ENCODE measurements at places on chromosomes 12 and 14.

GRCh38 chr12:10719482-10719881 is 3.6 kb downstream of the YBX3 start:
- no peak for DNase-seq

DNA sequence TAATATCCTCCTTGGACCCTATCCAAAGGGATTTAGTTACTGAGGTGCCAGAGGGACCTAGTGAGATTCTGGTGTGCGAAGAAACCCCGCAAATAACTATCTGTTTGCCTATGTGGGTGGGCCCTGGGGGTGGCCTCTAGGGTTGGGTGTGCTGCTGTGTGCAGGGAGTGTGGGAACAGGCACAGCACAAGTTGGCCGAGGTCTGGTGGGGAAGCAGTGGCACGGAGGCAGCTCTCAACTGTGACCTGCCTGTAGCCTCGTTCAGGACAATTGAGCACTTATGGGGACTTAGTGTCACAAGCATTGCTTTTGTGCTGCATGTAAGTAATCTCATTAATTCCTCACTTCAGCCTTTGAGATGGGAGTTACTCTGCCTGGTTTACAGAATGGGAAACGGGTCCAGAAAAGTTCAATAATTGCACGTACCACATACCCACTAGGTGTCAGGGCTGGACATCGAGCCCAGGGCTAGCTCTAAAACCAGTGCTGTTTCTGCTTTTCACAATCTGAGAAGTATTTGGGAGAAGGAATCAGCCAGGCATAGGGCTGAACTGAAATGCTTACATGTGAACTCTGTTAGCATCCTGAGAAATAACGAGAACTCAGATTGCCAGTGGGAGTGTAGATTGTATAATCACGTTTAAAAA is 58.8 kb downstream of the TECPR2 start:
- DNase-seq: no peak

GRCh38 chr14:64843548-64843947 is 36.2 kb downstream of the SPTB start:
- DNase-seq: no peak

GRCh38 chr14:100019156-100019744 is 46.0 kb upstream of the EVL start:
- DNase-seq: no peak

DNA sequence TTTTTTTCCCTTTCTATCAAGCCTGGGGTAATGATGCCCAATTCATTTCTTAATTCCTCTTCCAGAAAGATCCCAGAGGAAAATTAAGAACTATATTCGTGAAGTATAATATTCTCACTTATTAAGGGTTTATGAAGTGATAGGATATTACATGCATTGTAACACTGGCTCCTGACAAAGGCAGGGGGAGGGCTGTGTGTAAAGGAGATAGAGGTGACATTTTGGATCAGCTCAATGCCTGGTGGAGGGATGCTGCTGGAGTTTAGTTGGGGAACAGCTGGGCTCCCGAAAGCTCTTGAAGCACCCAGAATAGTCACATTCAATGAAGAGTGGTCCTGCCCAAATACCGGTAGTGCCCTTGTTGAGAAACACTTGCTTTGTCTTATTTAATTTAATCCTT is 774 bp downstream of the SERPINA11 start:
- DNase-seq: no peak

DNA sequence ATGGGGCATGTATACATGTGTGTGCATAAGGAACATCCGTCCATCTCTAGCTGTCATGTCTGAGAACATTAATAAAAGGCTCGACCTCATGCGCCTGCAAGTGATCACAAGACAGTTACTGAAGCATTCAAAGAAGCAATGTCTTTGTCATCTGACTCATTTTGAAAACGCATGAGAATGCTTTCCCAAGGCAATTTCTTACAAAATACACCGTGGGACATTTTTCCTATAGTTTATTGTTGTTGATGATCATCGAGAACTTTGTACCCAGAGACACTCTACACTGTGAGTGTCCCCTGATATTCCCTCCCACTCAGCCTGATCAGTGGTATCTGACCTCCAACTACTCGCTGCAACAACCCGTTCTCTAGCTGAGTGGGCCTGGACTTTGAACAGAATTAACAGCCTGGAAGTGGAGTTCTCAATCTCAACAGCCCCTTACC is 68.1 kb downstream of the ETV6 start:
- DNase-seq: no peak

DNA sequence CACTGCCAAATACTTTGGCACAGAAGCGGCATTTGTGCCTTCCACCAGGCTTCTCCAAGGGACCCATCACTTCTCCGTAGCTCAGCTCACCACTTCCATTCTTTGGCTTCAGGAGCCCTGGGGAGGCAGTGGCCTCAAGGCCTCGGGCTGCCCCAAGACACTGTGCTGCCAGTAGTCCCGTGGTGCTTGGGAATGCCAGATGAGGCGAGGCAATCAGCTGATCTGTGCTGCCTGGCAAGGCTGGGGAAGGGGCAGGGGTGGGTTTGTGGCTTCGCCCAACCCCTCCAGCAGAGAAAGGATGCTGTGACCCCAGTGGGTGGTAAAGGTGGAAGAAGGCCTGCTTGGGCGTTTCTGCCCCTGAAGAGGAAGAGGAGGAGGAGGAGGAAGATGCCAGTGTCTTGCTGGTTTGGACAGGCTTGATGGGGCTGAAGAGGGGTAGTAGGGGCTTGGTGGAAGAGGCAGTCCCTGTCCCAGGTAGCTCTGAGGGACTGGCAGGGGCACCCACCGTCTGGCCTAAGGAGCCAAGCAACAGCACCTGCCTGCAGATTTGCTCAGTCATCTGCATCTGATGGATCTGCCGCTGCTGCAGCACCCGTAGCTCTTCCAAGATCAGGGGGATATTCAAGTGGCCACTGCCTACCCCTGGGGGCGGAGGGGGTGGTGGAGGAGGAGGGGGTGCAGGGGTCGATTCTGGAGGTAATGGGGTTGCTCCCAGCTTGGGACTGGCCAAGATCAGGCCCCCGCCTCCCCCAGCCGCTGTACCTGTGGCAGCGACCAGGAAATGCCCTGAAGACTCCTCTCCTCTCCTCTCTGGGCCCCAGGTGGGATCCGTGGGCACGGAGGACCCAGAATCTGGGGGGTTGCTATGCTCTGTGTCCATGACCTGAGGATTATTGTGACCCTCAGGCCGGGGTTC is 1.3 kb downstream of the SALL2 start:
- no peak for DNase-seq

DNA sequence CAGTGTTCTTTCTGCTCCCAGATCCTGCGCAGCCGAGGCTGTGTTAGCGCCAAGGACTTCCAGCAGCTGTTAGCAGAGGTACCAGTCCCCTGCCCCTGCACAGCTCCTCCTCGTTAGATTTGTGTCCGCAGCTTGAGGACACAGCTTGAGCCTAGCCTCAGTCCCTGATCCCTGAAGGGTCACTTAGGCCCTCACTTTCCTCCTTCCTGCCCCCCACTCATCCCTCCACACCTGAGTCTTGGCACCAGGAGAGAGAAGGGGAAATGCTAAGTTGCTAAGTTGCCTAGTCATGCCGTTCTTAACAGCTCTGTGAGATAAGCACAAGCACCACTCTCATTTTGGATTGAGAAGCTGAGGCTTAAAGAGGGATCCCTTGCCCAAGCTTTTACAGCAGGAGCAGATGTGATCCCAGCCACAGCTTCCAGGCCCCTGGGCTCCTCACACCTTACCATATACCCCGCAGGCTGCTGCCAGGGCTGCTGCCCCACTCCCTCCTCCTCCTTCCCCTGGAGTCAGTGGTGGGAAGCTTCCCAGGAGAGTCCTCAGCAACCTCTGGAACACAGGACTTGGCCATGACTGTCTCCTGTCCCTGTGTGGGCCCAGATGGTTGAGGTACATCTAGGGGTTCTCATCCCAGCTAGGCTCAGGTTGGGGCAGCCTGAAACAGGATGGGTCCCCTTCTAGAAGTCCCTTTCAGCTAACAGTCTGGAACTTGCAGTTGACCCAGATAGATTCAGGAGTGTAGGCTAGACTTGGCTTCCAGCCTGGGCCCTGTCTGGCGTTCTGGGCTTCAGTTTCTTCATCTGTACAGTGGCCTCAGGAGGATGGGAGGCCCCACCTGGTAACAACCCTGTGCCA is 975 bp downstream of the OGFOD2 start:
- DNase-seq: no peak

DNA sequence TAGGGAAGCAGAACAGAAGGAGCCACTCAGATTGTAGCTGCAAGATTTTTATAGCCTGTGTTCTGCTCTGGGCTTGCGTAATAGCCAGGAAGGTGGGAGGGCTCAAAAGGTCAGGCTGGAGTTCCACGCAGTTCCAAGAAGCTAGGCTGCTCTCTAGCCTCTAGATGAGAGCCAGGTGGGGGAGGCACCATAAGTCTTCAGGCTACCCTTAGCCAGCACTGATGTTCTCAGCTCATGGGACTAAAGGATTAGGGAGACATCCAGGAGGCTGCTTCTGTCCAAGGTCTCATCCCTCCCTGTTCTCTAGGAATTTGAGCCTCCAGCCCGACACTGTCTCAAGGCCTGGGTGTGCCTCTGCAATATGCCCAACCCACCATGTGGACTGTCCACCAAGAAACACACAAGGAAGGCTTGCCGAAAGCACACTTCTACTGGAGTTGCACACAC is 1.7 kb downstream of the LMBR1L start:
- no peak for DNase-seq

DNA sequence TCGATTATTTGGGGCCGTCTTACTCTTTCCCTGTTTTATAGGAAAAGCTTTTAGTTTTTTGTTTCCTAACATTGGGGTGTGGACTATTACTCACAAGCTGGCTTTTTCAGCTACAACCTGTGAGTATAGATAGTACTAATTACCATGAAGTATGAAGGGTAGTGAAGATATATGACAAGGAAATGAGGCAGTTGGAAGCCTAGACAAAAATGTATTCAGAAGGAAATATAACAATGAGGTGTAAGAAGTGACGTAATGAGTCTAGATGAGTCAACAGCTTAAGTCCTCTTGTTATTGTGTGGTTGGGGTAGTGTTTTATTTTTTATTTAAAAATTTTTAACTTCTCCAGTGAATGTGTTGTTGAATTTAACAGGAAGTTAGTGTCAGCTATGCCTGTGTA is 804.5 kb downstream of the NRXN3 start:
- no peak for DNase-seq

GRCh38 chr14:68788275-68788995 is 4.4 kb downstream of the ZFP36L1 start:
- DNase-seq: no peak

- no peak for DNase-seq
These were observed 921.2 kb upstream of the FOXG1 start for GRCh38 chr14:27845241-27845850.

DNA sequence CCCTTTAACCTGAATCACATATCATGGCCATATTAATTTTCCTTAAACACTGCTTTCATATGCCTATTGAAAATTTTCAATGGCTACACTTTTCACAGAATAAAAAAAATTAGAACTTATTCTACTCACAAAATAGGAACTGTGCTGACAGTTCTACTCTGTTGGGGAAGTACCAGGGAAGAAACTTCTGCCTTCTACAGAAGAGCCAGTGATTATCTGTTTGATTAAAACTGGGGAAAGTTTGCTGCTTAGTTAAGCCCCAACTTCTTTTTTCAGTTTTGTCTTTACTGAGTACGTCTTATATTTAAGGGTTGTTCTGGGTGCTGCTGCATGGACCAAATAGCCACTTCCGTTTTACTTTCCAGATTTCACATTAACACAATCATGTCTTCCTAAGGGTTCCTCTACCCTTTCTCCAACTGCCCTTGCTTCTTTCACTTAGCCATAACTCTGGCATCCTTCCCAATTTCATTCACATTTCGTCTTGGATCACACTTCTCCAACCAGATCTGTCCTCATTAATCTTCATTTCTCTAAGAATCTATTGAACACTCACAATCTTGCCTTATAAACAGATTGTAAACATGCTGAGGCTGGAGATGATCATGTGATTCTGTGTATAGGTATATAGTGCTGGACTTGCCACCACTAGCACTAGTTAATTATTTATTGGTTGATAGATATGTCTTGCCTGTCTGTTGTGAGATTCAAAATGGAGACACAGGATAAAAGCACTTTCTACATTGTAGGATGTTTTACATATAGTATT is 1.9 kb upstream of the SEL1L start:
- no peak for DNase-seq

DNA sequence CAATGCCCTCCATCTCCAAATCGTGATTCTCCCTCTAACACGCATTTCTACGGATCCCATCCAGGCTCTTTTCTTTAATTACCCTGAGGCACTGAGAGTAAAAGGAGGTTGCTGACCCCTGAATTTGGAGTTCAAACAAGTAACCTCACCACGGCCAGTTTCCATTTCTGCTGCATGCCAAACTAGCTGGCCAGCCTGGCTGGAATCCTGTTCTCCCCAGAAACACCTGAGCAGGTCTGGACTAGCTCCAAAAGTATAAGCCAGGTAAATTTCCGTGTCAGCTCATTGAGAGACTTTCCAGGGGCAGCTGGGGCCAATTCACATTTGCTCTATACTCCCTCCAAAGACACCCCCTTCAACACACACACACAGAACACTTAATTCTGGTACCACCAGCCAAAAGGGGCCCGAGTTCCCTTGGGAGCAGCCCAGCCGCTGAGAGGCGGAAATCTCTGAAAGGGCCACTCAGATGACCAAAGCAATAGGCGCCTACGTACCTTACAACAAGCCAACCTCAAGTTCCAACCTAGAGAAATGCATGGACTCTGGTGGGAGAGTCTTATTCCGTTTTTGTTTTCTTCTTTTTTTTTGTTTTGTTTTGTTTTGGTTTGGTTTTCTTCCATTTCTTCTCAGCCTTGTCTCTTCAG is 131.4 kb downstream of the NDUFA12 start:
- no peak for DNase-seq

DNA sequence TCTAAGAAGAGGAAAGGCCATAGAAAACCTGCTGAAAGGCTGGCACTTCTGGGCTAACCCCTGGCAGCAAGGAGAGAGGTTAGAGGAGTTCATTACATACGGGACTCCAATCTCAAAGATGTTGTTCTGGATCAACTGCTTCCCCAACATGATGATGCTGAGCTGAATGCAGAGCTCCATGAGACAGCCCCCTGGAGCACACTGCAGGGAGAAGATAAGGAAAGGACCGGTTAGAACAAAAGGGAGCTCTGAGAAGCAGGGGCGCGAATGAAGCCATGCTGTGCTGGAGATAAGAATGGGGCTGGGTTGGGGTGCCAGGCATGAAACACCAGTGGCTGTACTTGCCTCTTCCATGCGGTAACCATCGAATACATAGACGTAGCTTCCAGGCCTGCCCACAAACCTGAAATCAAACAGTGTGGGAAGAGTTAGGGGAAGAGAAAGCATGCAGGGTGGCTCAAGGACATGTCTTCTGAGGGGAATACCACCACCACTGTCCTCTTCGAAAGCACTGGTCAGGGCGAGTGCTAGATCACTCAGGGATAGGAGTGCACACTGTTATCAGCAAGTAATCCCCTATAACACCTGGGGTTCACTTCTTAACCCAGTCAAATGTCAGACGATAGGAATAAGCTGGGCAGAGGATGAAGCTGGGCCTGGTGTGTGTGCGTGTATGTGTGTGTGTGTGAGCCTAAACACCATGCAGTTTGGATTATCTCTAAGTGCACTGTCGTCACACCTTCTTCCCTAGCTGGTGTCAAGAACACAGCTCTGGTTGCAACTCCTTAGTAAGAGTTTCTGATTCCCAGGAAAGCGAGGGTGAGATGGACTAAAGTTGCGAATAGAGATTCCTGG is 180.9 kb downstream of the NTF3 start:
- no peak for DNase-seq

Data from NCI-H1436 (cell line).